Suppressor macrophage treated with lipopolysaccharide for 1 hour (primary cell): ENCODE measurements at places on chromosomes 11 and 22.

GRCh38 chr11:2452321-2453012, 7.7 kb downstream of the KCNQ1 start:
- no peak for DNase-seq

DNA sequence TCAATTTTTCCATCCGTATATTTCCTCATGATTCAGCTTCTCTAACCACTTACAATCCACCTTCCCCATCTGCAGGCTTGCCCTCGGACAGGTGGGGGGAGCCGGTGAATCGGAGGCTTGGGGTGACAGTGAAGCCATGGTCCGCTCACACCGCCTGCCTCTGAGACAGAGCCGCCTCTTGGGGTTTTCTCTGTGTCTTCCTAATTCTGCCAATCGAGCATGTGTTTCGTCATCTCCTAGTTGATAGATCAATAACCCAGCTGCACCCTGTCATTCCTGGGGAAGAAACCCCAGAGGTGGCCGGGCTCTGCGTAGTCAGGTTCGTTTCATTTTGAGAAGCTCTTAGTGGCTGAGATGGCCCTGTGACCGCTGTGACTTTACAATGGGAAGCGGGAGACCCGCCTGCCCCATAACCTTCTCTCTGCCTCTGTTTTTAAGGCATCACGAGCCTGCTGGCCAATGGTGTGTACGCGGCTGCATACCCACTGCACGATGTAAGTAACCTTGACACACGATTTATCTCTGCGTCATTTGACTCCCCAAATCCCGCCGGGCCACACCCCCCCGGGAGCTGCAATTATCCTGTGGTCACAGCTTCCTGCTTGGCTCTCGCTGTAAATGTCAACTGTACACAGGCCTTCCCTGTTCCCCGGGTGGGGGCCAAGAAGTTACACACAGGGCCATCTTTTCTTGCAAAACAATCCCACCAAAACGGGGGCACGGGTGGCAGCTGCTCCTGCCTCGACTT, 33.3 kb downstream of the ANO1 start:
- peak; percentile 10 for DNase-seq

DNA sequence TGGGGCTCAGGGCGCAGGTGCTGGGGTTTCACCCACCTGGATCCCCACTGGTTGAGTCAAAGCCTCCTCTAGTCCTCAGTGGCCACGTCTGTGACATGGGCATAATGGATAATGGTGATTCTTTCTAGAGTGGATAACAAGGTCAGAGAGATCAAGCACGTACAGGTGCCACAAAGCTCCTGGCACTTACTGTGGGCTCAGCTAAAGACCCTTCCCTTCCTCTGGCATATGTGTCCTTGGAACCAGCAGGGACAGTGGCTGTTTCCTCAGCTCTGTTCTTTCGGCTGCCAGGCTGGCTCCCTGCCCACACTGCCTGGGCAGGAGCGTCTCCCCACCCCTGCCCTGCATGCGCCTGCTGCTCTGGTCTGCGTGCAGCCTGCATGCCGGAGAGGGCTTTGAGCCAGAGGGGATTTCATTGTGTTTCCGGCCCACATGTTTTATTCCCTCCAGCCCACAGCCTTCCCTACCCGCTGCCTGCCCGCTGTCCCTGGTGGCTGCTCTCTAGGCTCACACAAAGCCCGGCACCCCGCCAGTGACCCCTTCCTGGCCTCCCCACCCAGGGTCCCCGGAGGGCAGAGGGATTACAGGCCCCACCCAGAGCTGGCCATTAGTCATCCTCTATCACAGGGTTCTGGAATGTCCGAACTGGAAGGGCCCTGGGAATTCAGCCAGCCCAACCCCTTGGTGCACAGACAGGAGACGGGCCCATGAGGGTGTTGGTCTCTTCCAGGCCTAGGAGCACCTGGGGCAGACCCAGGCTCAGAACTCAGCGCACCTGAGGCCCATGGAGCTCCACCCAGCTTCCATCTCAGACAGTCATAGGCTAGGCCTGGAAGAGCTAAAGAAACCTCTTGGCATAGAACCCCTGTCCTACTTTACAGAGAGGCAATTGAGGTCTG, 55.3 kb upstream of the GCAT start:
- DNase-seq = no peak

- no peak for DNase-seq
These were observed 77.7 kb upstream of the RAB1B start for GRCh38 chr11:66190786-66191185.

DNA sequence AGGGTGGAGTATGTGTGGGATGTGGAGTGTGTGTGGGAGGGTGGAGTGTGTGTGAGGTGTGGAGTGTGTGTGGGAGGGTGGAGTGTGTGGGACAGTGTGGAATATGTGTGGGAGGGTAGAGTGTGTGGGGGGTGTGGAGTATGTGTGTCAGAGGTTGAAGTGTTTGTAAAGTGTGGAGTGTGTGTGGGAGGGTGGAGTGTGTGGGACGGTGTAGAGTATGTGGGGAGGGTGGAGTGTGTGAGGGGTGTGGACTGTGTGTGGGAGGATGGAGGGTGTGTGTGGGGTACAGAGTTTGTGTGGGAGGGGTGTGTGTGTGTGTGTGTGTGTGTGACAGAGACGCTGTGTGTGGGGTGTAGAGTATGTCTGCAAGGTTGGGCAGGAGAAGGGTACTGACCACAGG, 355.5 kb downstream of the CADM1 start:
- DNase-seq = no peak

- DNase-seq = no peak
These were observed 218.0 kb upstream of the PITPNB start for GRCh38 chr22:28137036-28137435.

GRCh38 chr22:49322231-49322630, 505.4 kb downstream of the BRD1 start:
- DNase-seq = no peak

- DNase-seq = no peak
These were observed 20.3 kb upstream of the FGF3 start for GRCh38 chr11:69839516-69839915.

- DNase-seq = no peak
These were observed 197.6 kb upstream of the SYN3 start for GRCh38 chr22:33255791-33256190.

DNA sequence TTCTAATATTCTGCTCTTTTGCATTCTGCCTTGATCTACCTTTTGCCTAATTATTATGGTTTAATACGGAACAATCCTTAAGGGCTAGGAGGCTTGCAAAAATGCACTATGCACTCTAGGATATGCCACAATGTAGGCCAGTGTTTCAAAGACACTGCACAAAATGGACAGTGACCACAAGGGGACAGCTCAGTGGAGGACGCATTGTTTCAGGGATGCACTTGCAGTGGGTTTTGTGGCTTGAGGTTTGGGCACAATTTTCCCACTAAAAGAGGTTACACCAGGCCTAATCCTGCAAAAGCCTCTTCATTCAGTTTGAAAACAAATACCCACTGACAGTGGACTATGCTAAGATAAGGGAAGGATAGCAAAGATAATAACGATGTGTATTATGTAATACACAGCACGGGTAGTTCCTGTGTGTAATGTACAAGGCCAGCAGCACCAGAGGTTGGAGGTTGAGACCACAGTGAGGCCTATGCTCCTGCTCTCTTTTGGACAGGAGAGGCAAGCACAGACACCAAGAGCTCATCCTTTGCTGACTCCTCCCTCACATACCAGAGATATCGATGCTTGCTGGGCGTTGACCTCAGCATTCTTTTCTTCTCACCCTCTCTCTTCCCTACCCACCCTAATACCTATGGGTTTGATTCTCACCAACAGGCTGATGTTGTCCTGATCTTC, 12.7 kb downstream of the MAP6 start:
- DNase-seq = no peak

DNA sequence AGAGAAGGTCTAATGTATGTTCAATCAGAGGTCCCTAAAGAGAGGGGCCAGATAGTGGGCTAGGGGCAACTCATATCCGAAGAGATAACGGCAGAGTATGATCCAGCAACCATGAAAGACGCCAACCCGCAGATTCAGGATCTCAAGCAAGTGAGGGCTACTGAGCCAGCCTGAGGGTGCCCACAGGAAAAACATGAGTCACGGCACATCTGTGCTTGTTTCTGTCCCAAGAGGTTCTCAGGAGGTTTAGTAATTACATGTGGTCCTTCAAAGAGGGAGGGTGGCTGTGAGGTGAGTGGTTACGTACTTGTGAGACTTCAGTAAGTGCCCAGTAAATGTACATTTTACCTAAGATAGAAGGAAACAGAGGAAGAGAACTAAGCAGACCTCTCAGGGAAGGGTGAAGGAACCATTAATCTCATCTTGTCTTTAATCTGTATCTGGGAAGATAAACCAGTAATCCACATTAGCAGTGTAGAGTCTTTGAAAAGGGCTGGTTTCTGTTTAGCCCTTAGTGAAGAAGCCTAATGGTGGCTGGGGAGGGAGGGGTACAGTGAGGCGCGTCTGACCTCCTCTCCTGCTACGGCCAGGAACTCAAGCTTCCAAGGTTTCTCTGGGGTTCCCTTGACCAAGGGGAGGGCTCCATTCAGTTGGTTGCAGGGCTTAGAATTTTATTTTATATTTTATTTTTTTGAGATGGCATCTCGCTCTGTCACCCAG, 10.2 kb downstream of the SIRT3 start:
- no peak for DNase-seq

DNA sequence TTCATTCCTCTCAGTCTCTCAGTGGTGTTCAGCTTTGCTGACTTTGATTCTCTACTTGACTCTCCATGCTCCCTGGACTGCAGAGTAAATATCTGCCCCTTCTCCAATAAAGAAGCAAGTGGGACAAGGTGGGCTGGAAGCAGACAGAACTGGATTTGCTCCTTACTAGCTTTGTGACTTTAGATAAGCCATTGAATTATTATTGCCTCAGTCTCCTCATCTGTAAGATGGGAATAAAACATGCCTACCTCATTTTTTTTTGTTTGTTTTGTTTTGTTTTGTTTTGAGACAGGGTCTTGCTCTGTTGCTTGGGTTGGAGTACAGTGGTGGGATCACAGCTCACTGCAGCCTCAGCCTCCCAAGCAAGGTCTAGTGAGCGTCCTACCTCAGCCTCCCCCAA, 44.6 kb downstream of the WT1 start:
- no peak for DNase-seq

DNA sequence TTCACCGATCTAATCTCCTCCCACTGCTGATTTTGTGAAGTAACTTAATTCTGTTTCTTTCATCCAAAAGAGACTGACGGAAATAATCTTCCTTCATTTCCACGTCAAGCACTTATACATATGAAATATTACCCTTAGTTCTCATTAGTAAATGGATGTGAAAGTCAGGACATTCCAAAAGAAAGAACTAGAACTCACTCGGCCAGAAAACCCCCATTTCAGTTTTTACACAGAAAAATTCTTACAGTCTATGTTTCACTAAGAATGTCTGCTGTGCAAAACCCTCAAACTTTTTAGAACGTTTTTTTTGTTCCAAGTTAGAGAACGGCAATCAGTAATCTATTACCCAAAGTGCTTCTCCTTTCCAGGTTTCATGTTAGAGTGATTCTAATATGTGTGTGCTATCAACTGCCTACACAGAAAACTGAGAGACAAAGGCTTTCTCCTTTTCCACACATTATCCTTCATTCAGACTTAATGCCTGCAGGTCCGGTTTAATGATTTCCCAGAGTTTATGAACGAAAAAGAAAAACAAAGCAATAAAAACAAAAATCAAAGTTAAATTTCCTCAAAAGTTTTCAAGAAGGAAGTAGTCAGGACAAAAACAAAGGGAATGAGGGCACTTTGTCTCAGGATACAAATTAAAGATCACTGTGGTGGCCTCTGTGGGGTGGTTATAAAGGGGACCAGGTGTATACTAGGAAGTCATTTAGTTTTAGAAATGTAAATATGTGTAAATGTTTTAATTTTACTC, 11.3 kb upstream of the SESN3 start:
- DNase-seq = peak; percentile 58

DNA sequence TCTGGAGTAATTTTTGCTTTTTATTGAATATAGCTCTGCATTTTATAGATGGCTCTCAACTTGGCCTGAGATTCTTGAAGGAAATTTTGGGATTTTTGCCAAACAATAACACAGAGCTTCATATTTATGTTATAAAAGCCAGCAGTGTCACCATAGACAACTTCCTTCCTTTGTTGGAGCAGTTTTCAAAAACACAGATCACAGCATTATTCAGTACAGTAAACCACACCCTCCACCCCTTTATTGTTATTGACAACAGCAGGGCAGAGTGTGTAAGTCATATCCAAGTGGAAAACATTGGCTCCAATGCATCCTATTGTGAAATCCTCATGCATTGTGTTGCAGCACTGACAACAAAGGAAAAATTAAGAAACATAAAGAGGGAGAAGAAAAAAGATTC, 62.6 kb upstream of the PRSS23 start:
- no peak for DNase-seq

DNA sequence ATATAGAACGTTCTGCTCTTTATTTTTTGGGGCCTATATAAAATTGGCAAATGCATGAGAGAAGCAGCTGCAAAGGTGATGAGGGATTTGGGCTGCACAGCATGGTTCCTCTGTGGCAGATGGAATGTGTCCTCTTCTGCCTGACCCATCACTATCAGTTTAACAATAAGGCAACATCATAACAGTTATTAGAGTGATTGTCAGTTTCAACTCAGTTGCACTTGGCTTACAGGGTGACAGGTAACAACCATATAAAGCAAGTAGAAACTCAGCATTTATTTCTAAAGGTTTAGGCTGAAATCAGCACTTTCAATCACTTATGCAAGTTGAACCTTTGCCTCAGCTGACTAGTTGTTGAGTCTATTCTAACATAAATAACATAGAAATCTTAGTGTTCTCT, 935.4 kb upstream of the CHORDC1 start:
- no peak for DNase-seq

- DNase-seq = no peak
These were observed 8.9 kb upstream of the AQP11 start for GRCh38 chr11:77580712-77581337.

DNA sequence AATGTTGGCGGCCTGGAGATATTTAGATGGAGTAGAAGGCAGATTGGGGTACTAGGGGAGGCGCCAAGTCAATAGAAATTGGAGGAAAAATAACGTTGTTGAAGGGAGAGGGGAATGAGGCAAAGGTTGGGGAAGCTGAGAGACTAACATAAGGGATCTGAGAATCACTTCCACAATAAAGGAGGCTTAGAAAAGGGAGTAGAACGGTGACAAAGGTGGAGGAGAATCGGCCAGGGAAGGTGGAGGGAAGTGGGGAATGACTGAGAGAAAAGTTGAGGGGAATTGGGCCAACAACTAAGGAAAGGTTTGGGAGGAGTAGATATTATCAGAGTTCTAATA, 510 bp downstream of the PPME1 start:
- no peak for DNase-seq

- no peak for DNase-seq
These were observed 58.5 kb downstream of the TNRC6B start for GRCh38 chr22:40236131-40236665.

GRCh38 chr22:49749227-49749626, 78.4 kb downstream of the BRD1 start:
- no peak for DNase-seq

GRCh38 chr11:125454047-125454446, 42.0 kb downstream of the FEZ1 start:
- DNase-seq = no peak
